Globus pallidus (tissue), 1 donor: ENCODE measurements at places on chromosomes 1 and 21.

DNA sequence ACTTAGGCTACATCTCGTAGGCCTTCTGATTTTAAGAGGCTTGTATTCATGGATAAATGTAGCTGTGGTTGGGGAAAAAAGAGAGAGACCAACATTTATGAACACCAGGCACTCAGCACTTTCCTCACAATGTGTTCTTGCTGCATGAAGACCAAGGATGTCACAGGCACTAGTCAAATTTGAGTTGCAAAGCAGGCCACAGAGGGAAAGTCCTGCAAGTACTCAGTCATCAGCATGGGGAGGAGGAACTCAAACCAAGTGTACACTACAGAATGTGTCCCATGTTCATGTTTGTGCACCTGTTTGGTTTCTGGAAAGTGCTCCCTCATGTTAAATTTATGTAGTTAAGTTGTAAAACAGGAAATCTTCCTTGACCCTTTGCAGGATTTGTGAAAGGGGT lies 8.7 kb upstream of the MAP3K7CL start:
- DNase-seq, result no peak

GRCh38 chr1:231970684-231971083 lies 344.1 kb downstream of the DISC1 start:
- no peak for DNase-seq

- DNase-seq, result no peak
These were observed 28.4 kb downstream of the ELF3 start for GRCh38 chr1:202038688-202039346.

DNA sequence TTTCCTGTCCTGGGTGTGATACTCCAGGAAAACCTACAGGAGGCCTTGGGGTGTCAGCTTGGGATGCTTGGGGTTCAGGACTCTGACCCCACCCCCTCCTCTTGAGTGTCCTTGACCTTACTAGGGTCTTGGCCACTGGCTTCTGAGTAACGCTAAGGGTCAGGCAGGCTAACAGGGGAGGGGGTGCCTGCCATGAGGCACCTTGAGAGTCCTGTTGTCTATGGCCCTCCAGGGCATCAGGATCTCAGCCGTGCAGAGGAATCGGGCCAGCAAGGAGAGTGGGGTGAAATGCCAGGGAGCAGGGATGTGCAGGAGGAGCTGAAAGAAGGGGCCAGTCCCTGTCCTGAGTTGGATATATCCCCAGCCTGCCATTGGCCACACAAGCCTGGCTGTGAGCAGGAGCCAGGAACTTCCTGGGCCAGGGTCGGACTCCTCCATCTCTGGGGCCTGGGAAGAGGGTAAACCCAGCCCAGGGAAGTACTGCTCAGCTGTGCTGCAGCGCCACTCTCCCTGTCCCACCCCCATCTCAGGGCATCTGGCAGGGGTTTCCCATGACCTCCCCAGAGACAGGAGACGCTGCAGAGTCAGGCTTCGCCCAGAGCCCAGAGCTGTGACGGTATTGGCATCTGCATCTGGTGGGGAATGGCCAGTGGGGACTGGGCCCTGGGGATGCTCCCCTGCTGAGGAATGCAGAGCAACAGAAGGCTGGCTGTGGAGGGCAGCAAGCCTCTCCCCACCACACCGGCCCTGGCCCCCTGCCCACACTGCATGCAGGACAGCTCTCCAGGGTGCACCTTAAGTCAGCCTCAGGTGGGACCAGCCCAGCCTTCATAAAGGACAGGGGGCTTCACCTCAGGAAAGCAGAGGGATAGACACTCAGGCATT lies 6.3 kb downstream of the KIF21B start:
- DNase-seq, result no peak

DNA sequence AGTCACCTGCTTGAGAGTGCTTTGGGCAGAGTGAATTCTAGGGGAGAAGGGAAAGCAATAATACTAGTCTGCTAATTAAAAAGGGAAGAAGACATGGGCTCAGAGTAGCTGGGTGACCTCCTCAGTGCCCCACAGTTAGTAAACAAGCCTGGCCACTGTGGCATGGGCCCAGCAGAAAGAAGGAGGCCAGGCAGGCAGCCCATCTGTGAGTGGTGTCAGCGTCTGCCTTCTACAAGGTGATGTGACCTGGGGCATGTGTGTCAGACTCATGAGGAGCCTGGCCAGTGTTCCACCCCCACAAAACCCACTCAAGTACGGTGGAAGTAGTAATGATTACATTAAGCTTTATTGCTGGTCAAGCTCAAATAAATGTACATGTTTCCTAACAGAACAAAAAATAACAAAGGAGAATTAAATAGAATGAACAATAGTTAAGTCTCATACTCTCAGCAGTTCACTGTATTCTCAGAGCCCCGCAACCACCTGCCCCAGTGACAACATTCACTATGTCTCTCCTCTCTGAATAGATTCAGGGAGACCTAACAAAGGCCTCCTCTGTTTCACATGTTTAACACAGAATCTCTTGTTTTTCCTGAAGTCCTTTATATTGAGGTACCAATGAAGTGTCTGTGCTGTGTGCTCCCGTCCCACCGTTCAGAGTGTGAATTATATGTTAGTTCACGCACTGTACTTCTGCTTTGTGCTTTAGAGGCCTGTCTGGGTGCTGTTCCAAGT lies 32.5 kb downstream of the SLC22A15 start:
- peak; percentile 88 for DNase-seq

DNA sequence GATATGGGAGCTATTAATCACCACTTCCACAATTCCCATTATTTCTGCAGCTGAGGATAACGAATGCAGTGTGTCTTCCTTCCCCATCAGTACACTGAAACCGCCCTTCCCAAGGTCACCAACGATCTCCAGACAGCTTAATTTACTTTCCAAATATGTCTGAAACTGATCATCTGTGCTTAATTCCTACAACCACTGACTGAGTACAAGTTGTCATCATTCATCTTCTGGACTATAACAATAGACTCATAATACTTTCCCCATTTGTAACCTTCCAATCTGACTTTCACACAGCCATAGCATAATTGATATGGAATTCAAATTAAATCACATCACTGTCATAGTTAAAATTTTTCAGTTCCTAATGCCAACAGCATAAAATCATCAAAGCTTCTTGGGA lies 17.4 kb downstream of the DNM3 start:
- no peak for DNase-seq

DNA sequence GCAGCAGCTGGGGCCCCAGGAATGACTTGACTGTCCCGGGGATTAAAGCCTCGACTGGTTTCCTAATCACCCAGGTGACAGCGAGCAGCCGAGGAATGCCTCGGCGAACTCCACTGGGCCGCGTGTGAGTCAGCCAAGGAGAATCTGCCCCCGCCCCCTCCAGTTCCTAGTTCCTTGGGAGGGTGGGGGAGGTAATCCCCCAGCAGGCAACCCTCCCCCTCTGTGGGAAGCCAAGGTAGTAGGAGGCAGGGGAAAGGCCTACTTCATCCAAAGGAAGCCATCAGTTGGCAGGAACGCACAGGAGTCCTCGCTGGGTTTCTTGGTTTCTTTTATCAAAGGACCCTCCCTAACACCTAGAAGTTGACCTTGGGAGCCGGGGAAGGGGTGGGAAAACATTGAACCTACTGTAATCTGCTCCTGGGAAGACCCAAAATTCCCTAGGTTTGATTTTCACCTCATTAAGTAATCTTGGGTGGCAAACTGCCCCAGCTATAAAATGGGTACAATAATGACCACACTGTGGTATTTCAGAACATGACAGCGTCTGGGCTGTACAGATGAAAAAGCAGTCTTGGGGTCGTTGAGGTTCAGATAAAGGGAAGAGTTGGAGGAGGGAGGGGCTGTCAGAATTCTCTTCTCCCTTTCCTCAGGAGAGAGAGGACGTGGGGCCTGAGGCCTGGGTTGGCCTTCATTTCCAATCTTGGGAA lies 1.4 kb downstream of the TENT5B start:
- DNase-seq, result no peak

- no peak for DNase-seq
These were observed 433.9 kb upstream of the DAB1 start for GRCh38 chr1:57857809-57858208.

GRCh38 chr1:178361847-178362246 lies 134.9 kb downstream of the CLEC20A start:
- no peak for DNase-seq

- no peak for DNase-seq
These were observed 1.5 kb downstream of the CCDC185 start for GRCh38 chr1:223394706-223395105.

DNA sequence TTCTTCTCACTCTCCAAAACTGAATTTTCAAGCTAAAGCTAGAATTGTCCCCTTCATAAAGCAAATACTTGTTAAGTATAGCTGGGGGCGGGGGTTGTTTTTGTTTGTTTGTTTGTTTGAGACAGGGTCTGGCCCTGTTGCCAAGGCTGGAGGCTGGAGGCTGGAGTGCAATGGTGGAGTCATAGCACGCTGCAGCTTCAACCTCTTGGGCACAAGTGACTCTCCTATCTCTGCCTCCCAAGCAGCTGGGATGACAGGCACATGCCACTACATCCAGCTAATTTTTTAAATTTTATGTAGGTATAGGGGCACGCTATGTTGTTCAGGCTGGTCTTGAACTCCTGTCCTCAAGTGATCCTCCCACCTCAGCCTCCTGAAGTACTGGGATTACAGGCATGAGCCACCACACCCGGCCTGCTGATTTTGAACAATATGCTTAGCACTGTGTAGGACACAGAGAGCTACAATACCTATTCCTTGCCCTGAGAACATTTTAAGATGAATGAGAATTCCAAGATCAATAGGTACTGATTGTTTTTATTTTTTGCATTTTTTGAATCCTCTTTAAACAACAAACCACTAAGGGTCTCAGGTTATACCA lies 42.2 kb downstream of the PCNX2 start:
- DNase-seq, result no peak

DNA sequence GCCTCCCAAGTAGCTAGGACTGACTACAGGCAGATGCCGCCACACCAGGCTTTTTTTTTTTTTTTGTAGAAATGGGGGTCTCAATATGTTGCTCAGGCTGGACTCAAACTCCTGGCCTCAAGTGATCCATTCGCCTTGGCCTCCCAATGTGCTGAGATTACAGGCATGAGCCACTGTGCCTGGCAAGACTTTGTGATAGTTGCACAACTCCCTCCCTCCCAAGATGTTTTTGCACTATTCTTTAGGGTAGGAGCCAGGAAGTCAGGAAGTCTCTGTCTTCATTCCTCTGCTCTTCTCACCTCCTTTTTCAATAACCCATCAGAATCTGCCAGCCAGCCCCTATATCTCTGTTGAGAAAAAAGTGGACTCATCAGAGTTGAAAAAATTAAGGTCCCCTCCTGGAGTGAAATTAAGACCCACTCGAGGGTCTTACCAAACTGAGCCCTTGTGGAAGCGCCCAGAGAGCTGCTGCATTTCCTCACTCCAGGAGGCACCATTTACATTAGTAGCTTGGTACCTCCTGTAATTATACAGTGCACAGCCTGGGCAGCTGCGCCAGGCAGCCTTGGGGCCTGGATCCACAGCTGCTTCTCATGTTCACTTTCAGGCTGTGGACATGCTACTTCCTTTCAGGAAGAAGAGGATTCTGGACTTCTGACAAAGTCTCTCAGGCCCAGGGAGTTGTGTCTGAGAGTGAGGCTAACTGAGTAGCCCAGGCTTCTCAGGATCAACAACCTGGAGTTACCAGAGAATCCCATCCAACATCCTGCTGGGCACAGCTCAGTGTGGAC lies 24.0 kb downstream of the TCEA3 start:
- no peak for DNase-seq

DNA sequence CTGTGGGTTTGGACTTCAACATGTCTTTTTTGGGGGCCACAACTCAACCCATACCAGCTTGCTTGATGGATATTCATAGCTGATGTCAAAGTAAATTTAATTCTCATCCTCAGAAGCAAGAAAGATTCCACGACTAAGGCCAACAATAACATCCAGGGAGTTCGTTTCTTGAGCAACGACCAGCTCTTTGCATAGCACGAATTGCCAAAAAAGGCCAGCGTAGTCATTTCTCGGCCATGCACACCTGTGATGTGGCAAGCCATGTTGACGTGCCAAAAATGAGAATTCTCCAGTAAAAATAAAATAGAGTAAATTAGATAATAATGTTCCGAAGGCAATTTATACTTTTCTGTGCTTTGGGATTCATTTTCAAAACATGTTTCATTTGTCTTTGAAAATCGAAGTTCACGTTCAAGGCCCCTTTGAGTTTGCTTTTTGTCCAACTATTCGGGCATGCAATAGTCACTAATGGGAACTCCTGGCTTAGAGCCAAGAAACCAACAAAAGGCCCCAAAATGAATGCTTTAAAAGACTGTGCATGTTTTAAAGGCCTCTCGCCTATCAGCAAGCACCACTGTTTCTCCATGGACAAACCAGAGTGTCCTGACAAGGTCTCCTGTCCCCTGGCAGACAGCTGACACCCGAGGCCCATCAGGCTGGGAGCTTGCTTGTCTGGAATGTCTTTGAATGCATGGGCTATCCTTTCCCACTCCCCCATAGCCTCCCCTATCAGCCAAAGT lies 14.4 kb upstream of the IGSF5 start:
- DNase-seq, result no peak

DNA sequence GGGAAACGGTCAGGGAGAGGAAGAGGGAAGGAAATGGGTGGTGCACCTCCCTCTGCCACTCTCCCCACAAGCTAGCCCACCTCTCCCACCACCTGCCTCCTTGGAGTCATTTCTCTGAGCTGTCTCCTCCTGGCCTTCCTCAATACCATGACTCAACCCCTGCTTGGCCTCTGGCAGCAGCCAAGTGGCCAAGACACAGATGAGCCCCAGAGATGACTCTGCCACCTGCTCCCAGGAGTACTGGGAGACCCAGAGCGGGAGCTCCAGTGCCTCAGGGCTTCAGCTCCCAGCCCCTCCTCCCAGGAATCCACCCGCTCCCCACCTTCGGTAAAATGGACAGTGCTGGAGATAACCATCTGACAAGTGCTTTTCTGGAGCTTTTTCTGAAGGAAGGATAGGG lies 2.6 kb downstream of the S100A16 start:
- no peak for DNase-seq

DNA sequence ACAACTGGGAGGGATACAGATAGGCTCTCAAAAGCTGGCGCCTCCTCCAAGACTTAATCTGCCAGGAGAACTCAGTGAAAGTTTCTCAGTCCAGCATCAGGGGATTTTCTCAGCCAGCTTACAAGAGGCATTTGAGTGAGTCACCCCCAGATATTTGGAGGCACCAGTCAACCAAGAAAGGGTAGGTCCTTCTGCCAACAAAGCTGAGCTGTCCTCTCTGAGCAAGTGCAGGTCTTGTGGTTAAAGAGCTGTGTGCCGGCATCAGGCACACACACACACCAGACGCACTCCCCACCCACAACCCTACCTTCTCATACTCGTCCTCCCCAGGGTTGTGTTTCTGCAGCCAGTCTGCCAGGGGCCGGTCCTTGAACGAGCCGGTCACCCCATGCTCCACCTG lies 27.0 kb upstream of the PPP1R15B start:
- no peak for DNase-seq
